ENCODE measurements at places on chromosomes 3 and 15.

- DNase-seq: no peak
Observed at GRCh38 chr3:64187065-64187959, 38.0 kb downstream of the PRICKLE2 start.

DNA sequence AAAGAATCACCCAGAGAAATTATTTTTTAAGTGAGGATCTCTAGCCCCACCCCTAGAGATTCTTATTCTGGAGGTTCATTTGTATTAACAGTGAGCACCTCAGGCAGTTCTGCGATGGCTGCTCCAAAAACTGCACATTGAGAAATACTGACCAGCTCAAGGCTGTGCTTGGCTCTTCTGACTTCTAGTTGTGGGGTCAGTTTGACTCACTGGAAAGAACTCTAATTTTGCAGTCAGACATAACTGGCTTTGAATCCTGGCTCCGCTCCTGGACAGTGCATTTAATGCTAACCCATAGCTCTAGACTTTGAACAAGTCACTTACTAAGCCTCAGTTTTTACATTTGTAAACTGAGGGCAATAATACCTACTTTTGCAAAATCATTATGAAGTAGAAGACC, 123.6 kb upstream of the SKOR1 start:
- no peak for DNase-seq

GRCh38 chr3:16866571-16866970, 18.2 kb upstream of the PLCL2 start:
- no peak for DNase-seq

DNA sequence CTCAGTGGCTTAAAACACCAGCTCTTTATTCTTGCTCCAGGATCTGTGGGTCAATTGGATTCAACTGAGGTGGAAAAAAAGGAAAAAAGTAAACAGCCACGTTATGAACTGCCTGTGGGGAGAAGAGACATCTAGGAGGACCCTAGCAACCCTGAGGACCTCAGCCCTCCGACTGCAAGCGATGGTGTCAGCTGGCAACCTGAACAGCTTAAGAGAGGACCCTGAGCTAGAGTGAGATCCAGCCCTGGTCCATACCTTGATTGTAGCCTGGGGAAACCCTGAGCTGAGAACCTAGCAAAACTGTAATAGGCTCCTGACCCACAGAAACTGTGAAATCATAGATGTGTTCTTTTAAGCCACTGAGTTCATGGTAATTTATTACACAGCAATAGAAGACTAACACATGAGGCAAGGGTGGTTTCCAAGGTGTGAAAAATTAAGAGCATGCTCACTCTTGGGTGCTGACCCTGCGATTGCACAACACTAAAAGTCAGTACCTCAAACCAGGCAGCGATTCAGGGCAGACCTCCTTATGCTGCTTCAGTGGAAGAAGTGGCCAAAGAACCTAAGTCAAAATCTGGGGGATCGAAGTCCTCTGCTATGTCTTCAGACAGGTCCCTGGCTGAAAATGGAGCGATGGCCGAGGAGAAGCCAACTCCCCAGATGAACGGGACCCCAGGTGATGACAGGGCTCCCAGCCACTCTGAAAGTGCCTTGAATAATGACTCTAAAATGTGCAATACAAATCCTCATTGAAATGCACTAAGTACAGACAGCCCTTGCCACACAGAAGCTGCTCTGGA, 57.7 kb downstream of the GASK1A start:
- no peak for DNase-seq

DNA sequence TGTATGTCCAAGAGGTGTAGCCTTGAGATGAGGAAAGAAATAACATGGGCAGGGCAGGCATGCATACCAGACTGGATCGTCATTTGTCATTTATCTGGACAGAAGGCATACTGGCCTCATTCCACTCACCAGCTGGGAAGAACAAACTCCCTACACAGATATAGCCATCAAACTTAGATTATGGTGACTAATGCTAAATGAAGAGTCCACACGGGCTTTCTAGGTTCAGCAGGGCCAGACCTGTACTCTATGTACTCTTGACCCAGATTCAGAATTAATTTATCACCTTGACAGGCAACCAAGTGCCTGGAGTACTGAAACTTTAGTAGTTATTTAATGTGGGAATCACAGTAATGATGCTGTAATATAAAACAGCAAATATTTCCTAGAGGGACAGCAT, 164.3 kb upstream of the IL12A start:
- DNase-seq: no peak

DNA sequence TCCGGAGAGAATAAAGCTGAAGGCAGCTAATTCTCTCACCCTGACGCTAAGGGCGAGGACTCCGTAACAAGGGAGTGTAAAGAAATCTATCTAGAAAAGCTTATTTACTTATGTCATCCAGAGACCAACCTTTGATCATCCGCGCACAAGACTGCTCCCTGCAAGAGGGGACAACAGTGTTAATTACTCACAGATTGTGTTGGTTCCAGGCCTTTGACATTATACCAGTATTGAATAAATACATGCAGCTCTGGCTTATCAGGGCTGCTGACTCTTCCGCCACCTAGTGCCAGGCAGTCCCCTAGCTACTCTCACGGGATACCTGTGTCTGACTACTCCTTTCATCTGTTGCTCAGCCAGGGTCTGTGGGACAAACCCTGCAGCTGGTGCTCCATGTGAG, 211.7 kb downstream of the DTWD1 start:
- no peak for DNase-seq

GRCh38 chr3:25589783-25590258, 74.9 kb downstream of the TOP2B start:
- DNase-seq: no peak

GRCh38 chr15:68990231-68990991, 24.1 kb upstream of the NOX5 start:
- DNase-seq: no peak

DNA sequence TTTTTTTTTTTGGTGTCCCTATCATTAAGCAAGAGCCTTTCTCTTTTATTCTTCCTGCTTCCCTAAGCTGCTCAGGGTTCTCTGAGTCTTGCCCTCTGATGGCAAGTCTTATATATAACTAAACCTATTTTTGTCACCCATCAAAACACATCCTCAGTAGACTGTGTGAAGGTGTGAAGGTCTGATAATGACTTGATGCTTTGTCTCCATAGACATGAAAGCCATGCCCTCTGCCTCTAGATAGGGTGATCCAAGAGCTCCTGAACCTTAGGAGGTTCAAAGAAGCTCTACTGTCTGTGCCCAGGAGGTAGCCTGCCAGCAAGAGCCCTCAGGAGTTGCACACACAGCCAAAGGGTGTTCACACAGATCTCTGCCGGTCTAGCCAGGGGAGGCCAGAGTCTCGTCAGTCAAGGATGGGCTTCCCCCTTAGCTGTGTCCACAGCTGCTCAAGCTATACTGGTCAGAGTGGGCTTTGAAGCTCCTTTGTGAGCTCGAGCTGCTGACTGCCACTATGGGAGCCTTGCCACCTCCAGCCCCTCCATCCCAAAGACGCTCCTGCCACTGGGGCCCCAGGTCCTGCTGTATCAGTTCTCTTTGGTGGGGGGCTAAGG, 13.1 kb upstream of the SNX22 start:
- DNase-seq: no peak

DNA sequence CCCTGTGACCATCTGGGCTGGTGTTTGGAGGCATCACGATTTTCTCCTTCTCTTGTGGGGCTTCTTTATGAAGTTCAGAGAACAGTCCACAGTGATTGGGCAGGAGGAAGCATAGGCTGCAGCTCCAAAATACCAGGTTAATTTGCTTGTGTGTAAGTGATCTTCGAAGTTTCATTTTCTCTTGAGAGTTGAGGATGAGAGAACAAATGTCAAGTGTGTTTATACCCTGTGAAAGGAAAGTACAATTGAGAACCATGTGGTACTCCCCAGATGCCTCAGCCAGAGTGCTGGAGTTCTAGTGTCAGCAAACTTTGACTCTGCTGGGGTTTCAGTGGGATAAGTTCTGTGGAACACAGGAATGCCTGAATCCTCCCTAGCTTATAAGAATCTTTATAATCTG, 357.1 kb upstream of the CFAP20DC start:
- no peak for DNase-seq

DNA sequence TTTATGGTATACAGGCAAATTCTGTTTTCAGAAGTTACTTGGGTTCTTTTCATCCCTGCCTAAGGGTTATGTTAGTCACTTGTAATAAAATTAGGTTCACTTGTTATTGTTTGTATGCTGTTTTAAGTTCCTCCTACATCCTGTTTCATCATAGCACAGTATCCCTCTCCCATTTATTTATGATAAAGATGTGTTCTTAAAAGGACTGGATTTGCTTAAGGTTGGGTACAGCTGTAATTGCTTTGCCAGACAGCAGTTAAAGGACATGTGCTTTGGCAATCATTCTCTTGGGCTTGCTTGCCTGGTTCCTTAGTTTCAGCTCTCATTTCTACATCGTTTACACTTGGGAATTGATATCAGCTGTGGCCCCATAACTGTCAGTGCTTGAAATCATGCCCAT, 11.7 kb downstream of the ATP2C1 start:
- DNase-seq: no peak

DNA sequence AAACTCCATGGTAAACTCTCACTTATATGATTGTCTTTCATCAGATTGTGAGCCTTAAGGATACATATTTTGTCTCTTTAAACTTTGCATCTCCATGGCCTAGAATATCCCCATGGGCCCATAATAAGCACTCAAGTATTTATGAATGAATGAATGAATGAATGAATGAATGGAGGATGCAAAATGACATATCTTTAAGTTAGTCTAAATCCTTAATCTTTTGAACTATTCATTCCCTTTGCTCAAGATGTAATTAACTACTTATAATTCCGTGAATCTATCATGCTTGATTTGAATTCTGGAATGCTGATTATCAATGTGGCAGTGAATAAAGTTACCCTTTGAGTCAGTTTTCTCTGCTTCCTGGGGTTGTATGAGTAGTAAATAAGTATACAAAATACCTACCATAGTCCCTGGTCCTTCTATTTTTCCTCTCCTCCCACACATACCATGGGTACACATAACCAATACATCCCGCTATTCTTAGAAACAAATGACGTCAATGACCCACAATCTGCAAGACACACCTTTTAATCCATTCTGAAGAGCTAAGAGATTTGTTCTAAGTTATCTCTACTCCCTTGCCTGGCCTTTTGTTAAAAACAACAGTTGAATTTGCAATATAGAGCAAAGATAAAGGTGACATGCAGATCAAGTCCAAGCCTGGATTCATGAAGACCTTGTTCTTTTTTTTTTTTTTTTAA, 94.5 kb downstream of the FBN1 start:
- no peak for DNase-seq

DNA sequence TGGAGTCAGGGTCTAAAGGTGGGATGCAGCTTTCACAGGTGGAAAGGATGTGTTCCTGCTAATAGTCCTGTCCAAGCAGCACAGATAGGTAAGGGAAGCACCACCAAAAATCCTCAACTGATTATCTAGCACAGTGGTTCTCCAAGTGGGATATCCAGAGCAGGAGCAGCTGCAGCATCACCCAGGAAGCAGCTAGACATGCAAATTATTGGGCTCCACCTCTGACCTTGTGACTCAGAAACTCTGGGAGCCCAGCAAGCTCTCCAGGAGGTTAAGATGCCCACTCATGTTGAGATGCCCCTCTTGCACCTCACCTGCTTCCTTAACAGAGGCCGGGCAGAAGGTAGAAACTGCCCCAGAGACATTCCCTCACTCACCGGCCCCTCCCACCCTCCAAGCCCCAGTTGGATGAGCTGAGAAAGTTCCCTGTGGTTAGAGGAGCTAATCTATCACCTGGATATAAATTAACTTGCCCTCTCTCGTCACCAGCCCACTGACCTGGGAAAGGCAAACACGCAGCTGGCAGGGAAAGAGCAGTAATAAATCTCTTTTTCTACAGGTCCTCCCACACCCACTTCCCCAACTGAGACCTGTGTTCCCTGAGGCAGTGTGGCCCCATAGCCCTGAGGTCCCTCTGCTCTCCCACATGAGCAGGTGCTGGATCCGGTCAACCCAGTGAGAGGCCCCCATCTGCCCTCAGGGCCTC, 39.3 kb downstream of the ADCY5 start:
- DNase-seq: no peak

GRCh38 chr3:36901588-36901987, 43.3 kb downstream of the TRANK1 start:
- no peak for DNase-seq

GRCh38 chr3:184944241-184944640, 132.3 kb downstream of the VPS8 start:
- no peak for DNase-seq

GRCh38 chr3:16616083-16616482, 10.9 kb upstream of the DAZL start:
- no peak for DNase-seq

DNA sequence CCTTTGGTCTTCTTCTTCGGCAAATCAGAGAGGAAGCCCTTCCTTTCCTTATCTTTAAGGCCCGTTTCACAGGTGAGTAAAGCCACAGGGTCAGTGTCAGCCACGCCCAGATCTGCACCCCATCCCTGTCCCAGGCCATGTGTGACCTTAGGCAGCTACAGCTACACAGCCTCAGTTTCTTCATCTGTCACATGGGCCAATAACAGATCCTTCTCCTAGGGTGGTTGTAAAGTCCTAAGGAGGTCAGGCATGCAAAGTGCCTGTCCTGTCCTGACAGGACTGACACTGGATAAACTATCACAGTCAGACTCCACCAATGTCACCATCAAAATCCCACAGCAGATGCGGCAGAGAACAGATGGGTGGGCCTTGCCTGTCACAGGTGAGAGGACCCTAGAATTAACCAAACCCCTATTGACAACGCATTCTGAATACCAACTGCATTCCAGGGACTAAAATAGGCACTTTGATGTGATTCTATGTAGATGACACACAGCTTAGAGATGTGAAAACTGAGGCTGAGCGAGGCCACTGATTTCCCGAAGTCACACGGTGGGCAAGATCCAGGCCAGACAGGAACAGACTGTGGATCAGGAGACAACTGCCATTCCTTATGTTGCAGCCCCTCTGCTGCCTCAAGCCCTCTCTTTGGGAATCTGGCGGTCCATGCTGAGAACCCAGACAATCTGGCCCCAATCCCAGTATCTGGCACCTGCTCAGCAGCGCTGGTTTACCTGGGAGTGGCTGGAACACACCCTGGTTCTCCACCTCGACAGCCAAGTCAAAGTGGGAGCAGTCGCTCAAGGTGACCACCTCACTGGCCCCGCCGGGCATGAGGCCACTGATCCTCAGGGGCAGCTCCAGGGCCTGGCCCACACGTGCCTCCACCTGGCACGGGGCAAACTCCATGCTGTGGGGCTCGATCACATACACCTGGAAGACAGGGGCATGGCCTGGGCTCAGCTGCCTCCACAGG, 48.7 kb downstream of the NUP210 start:
- DNase-seq: no peak

Data from stimulated activated CD4-positive, alpha-beta T cell treated with anti-CD3 and anti-CD28 coated beads, Interleukin-1b, Interleukin-23, amount 100 ng/mL, for 1 hour (primary cell).